NCI-H1694 (cell line): ENCODE measurements at places on chromosomes 4 and X.

DNA sequence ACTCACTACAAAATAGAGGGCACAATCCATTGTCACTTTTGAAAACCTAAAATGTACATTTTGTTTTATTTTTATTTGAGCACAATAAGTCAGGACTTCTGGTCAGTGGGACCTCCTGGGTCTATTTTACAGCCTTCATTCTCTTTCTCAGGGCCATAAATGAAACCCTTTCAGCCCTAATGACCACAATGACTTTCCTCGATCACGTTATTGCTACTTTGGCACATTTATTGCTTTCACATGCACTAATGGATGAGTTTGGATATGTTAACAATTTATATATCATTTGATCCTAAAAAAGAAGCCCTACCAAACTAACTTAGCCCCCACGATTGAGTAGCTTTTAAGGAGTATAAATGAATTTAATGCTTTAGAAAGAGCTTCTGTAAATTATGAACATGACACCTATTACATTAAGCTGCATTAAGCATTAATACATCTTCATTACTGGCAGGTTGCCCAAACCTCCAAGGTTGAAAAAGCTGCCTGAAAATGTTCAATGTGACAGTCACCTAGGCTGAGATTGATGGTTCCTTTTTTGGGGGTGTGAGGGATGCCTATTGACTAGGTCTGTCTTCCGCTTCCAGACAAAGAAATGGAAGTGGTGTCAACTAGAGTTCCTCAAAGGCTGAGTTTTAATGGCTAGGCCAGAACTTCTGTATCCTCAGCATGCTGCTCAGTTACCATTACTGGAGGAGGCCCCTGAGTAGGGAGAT lies 296.4 kb downstream of the GPAT3 start:
- no peak for DNase-seq

DNA sequence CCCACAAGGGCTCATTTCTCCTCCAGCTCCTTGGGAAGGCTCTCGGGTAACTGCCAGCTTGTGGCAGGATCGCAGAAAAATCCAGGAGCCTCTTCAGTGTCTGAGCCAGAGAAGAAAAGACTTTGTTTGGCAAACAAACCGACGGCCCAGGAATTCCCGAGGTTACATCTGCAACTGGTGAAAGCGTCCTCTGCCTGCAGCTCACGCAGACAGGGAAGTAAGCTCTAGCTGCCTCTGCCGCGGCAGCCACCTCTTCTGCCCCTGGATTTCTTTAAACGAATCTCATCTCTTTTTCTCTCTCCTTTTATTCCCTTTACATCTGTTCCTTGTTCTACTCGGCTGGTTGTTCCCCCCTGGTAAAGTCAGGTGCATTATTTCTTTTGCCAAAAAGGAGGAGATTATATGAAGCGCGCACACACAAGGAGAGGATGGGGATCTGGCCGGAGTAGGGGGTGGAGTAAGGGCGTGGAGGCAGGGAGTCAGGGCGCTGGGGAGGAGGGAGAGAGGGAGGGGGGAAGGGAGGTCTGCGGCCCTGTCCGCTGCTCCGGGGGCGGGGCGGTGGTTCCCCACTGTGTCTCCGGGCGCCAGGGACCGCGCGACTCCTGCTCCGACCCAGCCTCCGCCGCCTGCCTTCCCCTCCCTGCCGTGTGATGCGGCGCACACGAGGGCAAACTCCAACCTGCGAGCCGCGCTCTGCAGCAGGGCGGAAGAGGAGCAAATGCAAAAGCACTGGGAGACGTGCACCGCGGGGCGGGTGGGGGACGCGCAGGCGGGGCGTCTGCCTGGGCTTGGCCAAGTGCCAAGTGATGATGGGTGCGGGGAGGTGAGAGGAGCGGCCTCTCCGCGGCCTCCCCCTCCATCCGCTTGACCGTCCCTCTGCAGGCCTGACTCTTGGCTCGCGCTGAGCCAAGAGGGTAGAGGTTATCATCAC lies at the start of gene DCHS2:
TSS of gene DCHS2 (minus strand) at position 459 of the 931 bp plus-strand sequence. CDS start at position 15, 444 bp downstream.
- no peak for DNase-seq

GRCh38 chr4:5797866-5798265 lies 86.9 kb downstream of the EVC start:
- DNase-seq, result no peak

- DNase-seq, result no peak
Observed at GRCh38 chr4:122539861-122540465, 80.9 kb downstream of the IL21 start.

GRCh38 chr4:26330946-26331345 lies 10.1 kb downstream of the RBPJ start:
- no peak for DNase-seq

- no peak for DNase-seq
Observed at GRCh38 chr4:10169839-10170387, 53.3 kb upstream of the WDR1 start.

DNA sequence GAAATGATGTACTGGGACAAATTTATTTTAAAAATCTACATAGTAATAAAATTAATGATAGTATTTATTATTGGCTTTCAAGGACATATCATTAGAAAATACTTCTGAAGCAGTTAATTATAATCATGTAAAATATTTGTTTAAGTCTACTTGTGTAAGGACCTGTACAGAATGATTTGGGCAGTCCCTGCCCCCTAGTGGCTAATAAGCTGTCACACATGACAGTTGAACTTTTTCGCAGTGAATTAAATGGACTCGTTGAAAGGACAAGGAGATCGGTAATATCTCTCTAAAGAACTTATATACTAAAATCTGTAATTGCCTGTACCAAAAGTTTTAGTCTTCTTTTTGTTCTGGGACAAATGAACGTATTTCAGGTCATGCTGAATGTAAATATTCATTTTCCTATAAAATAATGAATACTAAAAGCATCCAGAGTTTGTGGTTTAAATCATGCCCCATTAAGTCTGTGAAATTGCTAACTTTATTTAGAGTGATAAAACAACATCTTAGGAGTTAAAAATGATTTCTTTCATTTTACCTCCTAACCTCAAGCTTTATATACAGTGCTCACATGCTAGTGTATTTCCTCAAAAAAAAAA lies 13.6 kb downstream of the EXOC1 start:
- DNase-seq, result peak; percentile 28

- DNase-seq, result no peak
Observed at GRCh38 chrX:21493226-21493830, 119.1 kb downstream of the CNKSR2 start.

DNA sequence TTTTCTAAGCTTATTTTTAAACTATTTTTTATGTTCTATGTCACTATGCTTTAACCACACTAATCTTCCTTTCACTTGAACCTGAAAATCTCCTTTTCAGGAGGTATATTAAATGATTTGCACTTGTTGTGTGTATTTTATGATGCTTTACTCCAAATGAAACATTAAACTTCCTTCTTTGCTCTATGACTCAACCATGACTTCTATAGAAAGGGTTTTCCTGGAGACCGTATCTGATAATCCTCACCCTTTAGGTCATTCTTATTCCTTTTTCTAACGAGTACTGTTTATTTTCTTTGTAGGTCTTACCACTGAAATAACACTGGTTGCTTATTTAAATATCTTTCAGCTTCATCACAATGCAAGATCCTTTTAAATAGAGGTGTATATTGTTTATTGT lies 1163.2 kb downstream of the PCDH18 start:
- no peak for DNase-seq
